ENCODE measurements at places on chromosomes 5 and 9.
A peak's percentile ranks its signal among the peaks of the same experiment; 100 is the strongest.

- no peak for DNase-seq
Measured at GRCh38 chr9:15308511-15308910, 1.5 kb upstream of the TTC39B start.

- no peak for DNase-seq
Measured at GRCh38 chr9:14768405-14769229, 46.1 kb upstream of the CER1 start.

DNA sequence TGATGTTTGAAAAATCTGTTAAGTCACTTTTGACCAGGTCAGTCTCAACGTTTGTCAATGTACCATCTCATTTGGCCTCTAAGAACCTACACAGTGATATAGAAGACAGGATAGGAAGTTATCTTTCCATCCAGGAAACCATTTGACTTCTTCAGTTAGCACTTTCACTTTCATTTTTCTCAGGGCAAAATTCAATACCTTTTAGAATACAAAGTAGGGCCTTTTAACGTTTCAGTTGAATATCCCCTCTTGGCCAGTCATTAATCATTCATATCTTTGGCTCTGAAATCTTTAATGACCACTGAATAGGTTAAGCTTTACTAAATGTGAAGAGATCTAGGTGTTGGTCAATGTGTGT lies 101.1 kb upstream of the GNAQ start:
- no peak for DNase-seq

- no peak for DNase-seq
Measured at GRCh38 chr9:126508171-126508591, 105.5 kb upstream of the LMX1B start.

GRCh38 chr9:97307091-97307490 lies 368 bp upstream of the CCDC180 start:
- peak; percentile 57 for DNase-seq

- DNase-seq, result no peak
Measured at GRCh38 chr5:36529142-36529541, 77.3 kb upstream of the SLC1A3 start.

Measured in left ventricle myocardium inferior (tissue), 1 donor.